Stimulated activated CD8-positive, alpha-beta memory T cell treated with anti-CD3 and anti-CD28 coated beads, Interleukin-7, amount 100 ng/mL, for 48 hours (primary cell): ENCODE measurements at places on chromosomes 2 and 18.

GRCh38 chr2:115160531-115161080 lies 718.2 kb downstream of the DPP10 start:
- DNase-seq: no peak

DNA sequence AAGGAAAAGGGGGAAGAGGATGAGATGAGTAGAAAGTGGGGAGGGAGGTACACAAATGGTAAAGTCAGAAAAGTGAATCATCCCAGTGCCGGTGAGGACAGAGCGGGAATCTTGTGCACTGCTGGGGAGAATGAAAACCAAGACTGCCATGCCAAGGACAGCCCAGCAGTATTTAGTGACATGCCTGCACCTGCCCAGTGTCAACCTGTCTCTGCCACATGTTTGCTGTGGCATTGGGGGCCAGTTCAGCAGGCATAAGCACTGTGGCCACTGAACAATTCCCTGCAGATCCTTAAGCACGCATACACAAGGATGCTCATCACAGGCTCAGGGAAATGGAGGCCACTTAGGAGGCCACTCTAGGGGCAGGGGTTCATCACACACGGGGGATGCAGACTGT lies 5.2 kb upstream of the KCNK3 start:
- no peak for DNase-seq

GRCh38 chr2:12416600-12416999 lies 300.1 kb upstream of the TRIB2 start:
- no peak for DNase-seq

DNA sequence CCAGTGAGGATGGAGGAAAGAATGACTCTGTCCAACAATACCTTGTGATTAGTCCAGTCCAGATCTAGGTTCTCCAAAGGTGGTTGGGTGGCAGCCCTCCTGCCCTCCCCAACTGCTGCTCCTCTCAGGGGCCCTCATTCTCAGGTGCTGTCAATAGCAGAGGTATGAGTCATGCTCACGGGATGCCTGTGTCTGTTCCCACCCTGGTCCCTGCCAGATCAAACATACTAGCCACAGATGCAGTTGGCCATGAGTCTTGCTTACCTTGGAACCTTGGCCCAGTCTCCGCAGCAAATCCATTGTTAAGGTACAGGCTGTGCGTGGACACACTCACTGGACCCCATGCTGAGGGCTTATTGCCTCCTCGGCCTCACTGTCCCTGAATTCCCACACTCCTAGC lies 24.9 kb upstream of the RPIA start:
- DNase-seq: no peak

DNA sequence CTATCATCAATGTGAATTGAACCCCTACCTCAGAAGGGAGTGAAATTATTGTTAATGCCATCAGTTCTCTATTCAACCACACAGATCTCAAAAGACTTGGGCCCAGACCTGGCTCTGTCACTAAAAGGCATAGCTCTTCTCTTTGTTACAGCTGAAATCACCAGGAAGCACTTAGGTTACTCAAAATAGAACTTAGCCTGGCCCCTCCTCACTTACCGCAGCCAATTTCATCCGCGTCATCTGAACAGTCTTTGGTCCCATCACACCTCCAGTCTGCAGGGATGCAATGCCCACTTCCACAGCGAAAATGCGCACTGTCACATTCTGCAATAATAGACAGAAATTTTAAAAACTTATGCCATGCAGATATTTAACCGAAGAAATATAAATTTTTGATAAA lies 41.8 kb downstream of the LRP2 start:
- DNase-seq: no peak

- DNase-seq: no peak
These were observed 5.5 kb downstream of the PDE11A start for GRCh38 chr2:178066890-178067669.

- DNase-seq: peak; percentile 35
These were observed 5.6 kb upstream of the NAPG start for GRCh38 chr18:10519999-10520935.

GRCh38 chr2:73927344-73927743 lies 664 bp downstream of the DGUOK start:
- DNase-seq: no peak
